ENCODE measurements at places on chromosomes 5 and 9.

DNA sequence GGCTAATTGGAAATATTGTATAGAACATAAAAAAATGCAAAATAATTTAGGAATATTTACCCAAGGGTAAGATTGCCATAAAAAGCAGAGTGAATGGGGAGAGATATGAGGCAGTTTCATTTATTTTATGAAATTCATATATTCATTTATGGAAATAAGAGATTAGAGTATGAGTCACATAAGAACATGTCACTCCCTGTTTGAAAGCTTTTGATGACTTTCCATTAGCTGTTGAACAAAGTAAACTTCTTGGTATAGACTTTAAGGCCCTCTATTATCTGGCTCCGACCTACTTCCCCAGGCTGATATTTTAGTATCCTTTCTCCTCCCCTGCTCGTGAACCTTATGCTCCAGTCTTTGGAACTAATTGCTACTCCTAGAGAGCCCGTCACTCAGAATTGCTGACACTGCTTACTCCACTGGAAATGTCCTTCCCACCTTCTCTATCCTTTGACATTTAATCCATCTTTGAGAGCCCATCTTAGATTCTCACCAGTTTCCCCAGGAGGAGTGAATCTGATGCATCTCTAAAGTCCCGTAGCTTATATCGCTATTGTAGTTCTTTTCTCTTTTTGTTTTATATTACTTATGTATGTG is 8.9 kb upstream of the ACTBL2 start:
- no peak for DNase-seq

GRCh38 chr9:85971731-85972130 is 30.8 kb downstream of the NAA35 start:
- no peak for DNase-seq

DNA sequence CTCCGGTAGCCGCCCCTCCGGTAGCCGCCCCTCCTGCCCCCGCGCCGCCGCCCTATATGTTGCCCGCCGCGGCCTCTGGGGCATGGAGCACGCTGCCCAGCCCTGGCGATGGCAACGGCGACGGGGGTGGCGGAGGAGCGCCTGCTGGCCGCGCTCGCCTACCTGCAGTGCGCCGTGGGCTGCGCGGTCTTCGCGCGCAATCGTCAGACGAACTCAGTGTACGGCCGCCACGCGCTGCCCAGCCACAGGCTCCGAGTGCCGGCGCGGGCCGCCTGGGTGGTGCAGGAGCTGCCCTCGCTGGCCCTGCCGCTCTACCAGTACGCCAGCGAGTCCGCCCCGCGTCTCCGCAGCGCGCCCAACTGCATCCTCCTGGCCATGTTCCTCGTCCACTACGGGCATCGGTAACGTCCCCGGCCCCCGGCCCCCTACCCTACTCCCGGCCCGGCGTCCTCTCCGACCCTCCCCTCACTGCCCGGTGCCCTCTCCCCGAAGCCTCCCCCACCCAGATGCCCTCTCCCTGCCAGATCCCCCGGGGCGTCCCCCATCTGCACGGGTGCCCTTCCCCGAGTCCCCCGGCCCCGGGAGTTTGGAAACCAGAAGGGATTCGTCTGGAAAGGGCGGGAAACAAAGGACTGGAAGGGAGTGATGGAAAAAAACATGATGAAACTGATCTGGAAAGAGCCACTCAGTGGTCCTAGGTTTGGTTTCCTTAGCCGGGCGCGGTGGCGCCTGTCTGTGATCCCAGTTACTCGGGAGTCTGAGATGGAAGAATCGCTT is 417 bp downstream of the SRD5A1 start:
- DNase-seq: no peak

- no peak for DNase-seq
Measured at GRCh38 chr5:34047774-34048572, 5.0 kb upstream of the C1QTNF3 start.

DNA sequence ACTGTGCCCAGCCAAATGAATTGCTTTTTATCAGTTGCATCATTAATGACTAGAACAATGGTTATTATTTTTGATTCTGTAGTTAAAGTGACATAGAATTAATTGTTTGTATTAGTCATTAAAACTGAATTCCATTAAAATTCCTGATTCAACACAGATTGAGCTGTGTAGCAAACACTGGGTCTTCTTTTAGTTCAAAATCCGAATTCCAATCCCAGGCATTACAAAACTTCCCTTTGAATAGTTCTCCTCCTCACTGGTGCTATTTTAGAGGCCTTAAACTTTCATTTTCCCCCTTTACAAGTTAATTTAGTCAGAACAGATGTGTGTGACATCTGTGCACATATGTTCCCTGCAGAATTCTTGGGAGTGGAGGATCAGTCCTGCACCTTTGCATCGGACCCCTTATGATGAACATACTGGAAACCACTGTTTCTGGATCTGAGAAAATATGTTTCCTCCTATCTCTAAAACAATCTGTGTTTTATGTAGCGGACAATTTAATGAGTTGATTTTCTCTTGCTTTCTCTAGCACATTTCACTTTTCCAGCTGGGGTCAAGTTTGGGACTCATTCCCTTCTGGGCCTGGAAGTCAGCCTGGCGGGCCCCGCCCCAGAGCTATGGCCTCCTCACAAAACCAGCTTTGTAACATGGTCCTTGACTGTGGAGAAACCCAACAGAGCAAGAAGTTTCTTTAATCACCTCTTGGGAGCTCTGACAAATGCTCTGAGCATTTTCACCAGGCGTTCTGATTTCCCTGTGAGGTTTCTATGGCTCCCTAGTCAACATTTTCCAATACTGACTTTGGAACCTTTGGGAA is 87.9 kb upstream of the MAMDC2 start:
- no peak for DNase-seq

DNA sequence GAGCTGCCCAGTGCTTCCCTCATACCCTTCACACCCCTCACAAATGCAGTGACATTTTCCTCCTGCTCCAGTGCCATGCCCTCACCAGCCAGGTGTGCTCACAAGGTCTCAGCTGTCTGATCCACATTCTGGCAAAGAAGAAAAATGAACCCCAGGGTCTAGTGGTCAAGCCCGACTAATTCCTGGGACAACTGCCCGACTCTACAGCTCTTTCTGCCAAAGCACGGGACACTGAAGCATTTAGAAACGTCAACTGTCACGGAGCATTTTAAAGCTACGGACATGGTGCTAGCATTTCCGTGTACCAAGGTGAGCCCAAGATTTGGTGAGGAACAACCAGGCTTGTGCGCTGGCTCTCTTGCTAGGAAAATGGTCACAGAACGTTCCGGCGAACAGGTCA is 56.8 kb upstream of the PHYKPL start:
- DNase-seq: no peak

GRCh38 chr9:127877566-127877998 is at the start of gene AK1:
AK1 (minus strand) TSS chr9:127877675; CDS start chr9:127874617, 3,058 bp downstream.
- DNase-seq: no peak

GRCh38 chr5:165143741-165144140 is 1638.3 kb downstream of the MAT2B start:
- no peak for DNase-seq

DNA sequence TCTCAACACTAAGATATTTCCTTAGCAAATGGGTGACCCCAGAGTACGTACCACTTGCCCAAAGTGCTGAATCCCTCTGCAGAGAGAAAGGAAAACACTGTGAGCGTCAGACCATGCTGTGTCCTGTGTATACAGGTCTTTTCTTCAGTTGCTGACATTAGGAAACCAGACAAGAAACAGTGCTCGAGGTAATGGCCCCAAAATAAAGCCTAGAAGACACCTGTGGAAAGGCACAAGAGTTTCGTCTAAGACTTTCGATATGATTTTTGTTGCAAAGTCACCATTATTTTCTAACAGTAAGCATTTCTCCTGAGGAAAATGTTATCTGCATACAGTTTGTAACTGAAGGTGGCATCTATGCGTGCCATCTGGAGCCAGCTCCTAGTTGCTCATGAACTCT is 62.0 kb upstream of the SIMC1 start:
- DNase-seq: no peak

DNA sequence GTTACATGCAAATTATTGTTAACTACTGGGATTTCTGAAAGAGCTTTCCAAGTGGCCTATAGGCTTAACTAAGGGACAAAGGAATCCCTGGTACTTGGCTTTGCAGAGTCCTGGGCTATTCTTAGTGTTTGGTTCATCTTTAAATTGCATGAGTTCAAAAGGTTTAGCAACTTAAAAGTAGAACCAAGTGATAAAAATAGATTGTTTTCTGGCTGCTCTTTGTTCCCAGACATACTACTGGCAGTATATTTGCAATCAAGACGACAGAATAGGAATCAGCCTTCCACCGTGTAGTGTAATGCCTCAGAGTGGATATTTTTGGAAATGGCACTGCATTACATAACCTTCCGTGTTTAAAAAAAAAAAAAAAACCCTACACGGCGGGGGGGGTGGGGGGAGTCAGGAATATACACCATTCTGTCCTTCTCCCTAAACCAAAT is 1.0 kb downstream of the NREP start:
- DNase-seq: no peak

DNA sequence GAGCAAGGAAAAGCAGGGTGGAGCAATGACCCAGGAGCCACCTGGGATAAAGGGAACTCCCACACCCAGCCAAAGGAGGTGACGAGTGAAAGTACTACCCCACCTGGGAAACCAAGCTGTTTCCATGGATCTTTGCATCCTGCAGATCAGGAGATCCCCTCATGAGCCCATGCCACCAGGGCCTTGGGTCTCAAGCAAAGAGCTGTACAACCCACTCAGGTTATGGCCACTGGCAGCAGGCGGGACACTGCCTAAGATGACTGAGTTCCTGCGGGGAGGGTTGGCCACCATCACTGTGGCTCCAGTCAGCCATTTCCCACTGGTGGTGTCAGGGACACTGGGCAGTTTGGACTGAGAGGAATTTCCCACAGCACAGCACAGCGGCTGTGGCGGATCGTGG is 225.7 kb downstream of the CDH9 start:
- no peak for DNase-seq

DNA sequence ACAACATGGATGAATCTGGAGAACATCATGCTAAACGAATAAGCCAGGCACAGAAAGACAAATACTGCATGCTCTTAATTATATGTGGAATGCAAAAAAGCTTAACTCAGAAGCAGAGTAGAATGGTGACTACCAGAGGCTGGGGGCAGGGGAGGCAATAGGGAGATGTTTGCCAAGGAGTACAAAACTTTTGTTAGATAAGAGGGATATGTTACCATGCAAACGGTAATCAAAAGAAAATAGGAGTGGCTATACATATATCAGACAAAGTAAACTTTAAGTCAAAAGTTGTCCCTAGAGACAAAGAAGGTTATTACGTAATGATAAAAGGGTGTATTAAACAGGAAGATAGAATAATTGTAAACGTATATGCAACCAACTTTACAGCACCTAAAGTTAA is 17.8 kb upstream of the BTNL3 start:
- DNase-seq: no peak

GRCh38 chr5:136522217-136522956 is 157.0 kb upstream of the TRPC7 start:
- no peak for DNase-seq

DNA sequence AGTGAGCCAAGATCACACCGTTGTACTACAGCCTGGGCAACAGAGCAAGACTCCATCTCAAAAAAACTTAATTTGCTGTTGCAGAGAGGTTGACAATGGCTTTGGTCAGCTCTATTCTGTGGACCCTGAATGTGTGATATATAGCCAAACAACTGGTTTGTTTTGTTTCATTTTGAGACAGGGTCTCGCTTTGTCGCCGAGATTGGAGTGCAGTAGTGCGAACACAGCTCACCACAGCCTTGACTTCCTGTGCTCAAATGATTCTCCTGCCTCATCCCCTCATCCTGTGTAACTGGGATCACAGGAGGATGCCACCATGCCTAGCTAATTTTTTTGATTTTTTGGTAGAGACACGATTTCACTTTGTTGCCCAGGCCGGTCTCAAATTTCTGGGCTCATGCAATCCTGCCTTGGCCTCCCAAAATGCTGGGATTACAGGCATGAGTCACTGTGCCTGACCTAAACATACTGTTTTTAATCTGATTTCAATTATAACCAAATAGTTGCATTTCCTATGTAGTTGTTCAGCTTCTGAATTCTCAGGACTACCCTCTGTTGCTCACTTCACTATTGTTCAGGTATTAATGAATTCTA is 9.8 kb downstream of the RNF183 start:
- DNase-seq: no peak

- DNase-seq: no peak
Measured at GRCh38 chr5:168401880-168402279, 84.4 kb upstream of the RARS1 start.

DNA sequence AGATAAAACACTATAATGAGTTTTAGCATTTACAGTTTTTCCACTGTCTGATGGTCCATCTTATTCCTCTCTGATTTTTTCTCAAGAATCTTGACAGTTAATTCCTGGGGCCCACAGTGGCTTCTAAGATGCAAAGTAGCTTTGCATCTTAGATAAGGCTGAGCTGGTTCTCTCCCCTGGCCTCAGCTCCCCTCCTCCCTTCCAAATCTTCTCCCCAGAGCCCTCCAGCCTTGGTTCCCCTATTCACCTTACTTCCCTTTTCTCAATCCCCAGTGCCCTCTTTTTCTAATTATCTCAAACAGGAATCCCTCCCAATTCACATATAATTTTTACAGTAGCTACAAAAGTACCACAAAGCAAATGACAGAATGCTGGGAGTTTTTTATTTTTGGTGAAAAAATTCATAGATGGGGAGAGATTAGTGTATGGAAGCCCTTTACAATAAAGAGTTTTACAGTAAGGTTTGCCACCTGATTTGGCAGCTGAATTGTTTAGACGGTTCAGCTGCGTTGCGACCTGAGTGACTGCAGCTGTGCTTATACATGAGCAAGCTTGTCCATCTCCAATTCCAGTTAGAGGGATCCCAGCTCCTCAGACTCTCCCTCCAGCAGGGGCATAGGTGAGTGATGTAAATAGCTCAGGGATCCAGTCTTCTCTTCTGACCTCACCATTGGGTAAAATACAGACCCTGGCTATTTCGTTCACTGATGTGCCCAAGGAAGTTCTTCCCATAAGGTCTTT is 51.4 kb upstream of the CKMT2 start:
- no peak for DNase-seq

- no peak for DNase-seq
Measured at GRCh38 chr9:97591535-97591934, 41.6 kb downstream of the TSTD2 start.

GRCh38 chr5:150428106-150428876 is 15.6 kb upstream of the CD74 start:
- DNase-seq: no peak

DNA sequence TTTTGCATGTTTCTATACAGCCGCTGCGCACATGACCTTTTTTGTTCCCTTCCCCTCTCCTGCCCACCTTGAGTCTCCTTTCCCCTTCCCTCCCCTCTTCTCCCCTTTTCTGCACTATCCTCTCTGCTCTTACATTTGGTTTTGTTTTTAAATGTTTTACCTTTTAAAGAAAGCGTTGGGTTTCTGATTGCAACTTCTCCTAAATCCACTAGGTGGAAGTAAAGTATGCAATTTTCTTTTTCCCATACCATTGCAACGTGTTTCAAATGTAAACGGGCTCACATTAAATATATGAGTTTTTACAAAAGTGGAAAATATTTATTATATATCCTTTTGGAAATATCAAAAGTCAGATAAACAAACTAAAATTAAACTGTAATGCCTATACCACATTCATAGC is 500.9 kb downstream of the DIRAS2 start:
- DNase-seq: peak; percentile 5

DNA sequence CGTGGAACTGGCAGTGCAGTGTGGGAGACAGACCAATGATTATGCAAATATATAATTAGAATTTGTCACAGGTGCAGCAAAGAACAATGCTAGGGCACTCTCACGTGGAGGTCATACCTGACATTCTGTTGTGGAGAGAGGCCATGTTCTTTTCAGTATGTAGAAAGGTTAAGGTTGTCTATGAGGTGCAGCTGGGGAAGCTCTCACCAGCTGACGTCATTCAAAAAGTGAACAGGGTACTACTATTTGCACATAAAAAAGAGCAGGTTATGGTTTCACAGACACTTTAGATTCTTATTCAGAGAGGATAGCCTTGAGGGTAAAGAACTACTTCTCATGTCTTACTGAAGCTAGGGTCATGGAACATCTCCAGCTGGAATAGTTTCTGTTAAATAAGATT is 19.1 kb downstream of the SH3GL2 start:
- DNase-seq: no peak

Data from GM12864 (cell line).